Activated naive CD8-positive, alpha-beta T cell treated with anti-CD3 and anti-CD28 coated beads, Interleukin-2, amount 50 U/mL, for 16 hours (primary cell): ENCODE measurements at places on chromosomes 3 and 15.

DNA sequence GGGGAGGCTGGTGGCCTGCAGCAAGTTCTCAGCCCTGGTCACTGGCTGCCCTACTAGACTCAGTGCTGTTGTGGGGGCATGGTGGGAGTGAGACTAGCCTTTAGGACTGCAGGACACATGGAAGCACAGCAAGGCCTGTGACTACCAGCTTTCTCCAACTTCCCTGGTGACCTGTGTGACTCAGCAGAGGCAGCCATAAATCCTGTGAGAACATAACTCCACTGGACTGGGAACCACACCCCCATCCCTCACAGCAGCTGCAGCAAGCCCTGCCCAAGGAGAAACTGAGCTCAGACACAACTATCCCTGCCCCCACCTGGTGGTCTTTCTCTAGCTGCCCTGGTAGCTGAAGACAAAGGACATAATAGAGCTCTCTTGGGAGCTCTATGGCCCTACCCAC lies 111.3 kb downstream of the DCLK3 start:
- no peak for DNase-seq

GRCh38 chr3:172856795-172857742 lies 106.5 kb downstream of the ECT2 start:
- no peak for DNase-seq

GRCh38 chr3:192371870-192372400 lies 355.4 kb downstream of the FGF12 start:
- no peak for DNase-seq

DNA sequence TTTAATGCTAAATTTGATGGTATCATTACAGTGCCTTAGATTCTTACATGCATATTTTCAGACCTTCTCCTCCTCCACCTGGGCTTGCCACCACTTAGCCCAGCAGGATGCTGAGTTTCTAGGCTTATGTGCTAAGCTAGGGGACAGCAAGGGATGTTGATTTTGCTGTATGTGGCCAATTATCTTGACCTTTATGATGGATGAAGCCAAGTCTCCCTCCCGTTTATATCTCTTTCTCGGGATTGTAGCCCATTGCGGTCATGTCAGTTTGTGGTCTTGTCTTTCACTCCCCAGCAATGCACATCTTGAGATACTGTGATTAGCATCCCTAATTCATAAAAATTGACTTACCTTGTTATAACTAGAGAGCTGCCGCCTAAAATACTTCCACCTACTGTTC lies 278.7 kb upstream of the SOX2 start:
- no peak for DNase-seq

DNA sequence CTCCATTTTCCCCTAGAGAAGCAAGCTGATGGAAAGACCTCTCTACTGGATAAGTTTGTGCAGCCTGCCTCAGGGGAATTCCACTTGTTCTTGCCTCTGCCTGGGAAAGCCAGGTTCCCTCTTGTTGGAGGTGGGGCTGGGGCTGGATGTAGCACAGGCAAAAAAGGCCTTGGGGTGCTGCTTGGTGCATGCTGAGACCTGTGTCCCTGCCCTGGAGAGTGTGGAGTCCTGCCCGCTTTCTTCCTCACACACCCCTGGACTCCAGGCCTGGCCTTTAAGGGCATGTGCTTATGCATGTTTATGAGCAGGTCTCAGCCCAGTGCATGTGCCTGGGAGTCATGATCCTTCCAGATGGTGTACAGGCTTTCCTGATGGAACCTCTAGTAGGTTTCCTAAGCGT lies 23.5 kb upstream of the JMJD7 start:
- no peak for DNase-seq

GRCh38 chr3:191414286-191414685 lies 46.7 kb upstream of the PYDC2 start:
- no peak for DNase-seq

GRCh38 chr3:4587061-4587837 lies 94.1 kb downstream of the ITPR1 start:
- no peak for DNase-seq

DNA sequence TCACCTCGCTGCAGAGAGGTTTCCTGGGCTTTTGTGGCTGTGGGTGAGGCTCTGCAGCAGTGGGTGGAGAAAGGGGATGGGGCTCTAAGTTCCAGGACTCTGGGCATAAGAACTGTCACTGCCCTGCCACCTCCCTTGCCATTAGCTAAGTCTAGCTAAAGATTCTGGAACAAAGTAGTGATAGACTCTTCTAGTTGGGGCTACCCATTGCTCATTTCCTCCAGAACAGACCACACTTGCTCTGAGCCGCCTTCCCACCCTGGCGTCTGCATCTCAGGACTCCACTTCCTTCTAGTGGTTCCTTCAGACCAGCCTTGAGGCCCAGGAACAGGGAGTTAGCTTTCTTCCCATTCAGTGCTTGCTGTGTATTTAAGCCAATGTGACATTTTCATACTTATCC lies 7.5 kb downstream of the ARHGAP31 start:
- DNase-seq = no peak

GRCh38 chr15:99731336-99732123 lies 1.7 kb downstream of the LYSMD4 start:
- DNase-seq = no peak

GRCh38 chr15:69729167-69729748 lies 276.6 kb downstream of the RPLP1 start:
- peak; percentile 53 for DNase-seq

GRCh38 chr3:134313847-134314587 lies 60.2 kb downstream of the AMOTL2 start:
- no peak for DNase-seq

GRCh38 chr3:112741983-112742382 lies 101.0 kb upstream of the CCDC80 start:
- no peak for DNase-seq

DNA sequence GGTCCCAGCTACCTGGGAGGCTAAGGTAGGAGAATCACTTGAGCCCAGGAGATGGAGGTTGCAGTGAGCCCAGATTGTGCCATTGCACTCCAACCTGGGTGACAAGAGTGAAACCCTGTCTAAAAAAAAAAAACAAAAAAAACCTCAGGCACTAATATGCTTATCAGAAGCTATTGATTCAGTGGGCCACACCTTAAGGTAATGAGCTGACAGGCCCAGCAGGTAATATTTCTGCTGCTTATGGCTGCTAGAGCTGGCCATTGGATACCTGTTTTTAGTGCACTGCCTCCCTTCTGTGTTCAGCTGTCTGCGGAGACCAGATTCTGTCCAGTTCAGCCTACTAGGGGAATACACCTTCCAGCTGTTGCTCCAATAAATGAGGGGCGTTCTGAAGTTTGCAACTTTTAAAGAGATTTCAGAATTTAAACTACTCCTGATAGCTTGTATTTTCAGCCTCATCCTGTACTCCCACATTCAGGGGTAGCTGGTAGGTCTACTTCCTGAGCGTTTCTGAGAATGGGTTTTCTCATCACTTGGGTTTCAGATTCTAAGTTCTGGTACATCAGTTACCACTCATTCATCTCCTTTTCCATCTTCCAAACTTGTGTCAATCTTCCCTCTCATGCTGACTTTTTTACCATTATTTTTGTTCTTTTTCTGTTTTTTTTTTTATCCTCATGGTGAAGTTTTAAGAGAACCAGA lies 69.0 kb downstream of the ATP11B start:
- DNase-seq = no peak

GRCh38 chr15:70340494-70340870 lies 242.8 kb upstream of the TLE3 start:
- DNase-seq = no peak

DNA sequence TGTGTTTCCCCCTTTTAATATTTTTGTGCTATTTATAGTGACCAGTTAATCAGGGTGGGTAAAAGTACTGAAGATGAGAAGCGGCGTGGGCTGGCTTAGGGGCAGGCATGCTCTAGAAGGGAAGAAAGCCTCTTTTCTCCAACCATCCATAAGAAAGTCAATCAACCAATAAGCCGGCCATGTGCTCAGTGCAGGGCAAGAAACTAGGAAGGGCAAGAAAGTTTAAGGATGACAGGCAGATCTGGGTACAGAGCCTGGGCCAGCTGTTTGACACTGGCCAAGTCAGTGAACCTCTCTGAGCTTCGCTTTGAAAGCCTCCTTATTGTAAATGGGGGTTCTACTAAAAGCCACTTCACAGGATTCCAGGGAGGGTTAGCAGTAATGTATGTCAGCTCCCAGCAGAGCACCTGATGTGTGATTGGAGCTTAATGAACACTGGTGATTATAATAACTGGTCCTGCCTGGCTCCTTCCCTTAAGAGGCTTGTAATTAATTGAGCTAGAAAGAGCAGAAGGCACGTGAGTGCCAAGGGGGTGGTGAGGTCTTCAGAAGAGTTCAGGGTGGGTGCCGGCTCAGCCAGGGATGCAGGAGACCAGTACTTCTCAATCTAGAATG lies 5.7 kb upstream of the CHRNA3 start:
- no peak for DNase-seq

DNA sequence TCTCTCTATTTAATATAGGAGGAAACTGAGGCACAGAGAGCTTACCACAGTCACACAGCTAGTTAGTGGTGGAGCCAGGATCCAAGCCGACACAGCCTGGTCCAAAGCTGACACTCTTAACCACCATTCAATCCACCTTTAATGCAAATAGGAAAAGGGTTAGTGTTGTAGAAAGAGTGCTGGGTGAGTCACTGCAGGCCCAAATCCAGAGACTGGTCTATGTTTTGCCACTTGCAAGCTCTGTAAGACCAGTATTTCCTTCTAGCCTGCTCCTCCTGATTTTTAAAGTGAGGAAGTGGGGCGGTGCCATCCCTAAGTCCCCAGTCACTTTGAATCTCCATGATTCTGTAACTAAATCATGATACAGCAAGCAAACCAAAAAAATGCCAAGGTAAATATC lies 111.0 kb downstream of the MECOM start:
- no peak for DNase-seq

GRCh38 chr3:117874904-117875874 lies 1159.5 kb downstream of the IGSF11 start:
- no peak for DNase-seq

DNA sequence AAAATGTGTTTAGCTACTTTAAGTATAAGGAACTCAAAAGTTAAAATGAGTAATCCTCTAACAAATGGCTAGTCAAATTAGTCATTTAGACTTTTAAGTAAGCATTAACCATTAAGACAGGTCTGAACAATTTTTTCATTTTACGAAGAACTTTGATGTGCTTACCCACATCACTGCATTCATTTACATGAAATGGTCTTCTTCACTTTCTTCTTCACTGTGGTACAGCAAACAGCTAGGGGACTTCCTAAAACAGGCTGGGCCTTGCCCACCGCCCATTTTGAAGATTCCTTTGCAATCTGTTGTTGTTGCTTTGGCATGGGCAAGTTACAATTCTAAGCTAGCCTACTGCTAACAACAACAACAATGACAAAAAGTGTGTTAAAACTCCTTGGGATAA lies 67.4 kb downstream of the CBLB start:
- no peak for DNase-seq
